Activated CD8-positive, alpha-beta memory T cell treated with anti-CD3 and anti-CD28 coated beads, Interleukin-2, amount 10 ng/mL, durations not matched to agents 7 days and 5 days (primary cell): ENCODE measurements at places on chromosomes 1 and 21.

DNA sequence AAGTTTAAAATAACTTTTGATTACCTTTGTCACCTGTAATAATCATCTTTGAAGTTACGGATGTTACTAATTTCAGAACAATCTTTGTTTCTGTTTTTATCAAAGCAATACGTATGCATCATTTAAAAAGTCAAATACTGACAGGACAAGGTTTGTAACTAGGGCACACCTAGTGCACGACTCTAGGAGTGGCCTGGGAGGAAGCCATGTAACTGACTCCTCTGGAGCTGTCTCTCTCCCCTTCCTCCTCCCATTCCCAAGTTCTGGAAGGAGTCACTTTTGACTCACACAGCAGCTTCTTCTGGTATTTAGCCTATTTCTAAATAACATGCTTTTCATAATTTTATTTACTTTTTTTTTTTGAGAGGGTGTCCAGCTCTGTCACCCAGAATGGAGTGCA is 11.8 kb upstream of the RAP1GAP start:
- H3K4me1 ChIP-seq, result no peaks in the 10 kb centered on the region
- H3K4me3 ChIP-seq, result no peak overlapping the region
- peaks cover 17% of the 10 kb centered on the region for H3K36me3 ChIP-seq
- no peak for DNase-seq
- H3K27ac ChIP-seq, result no peak overlapping the region
- H3K27me3 ChIP-seq, result no peaks in the 10 kb centered on the region

GRCh38 chr1:79667848-79668696 is 661.5 kb upstream of the ADGRL4 start:
- H3K4me1 ChIP-seq, result no peaks in the 10 kb centered on the region
- H3K4me3 ChIP-seq, result no peak overlapping the region
- no peaks in the 10 kb centered on the region for H3K36me3 ChIP-seq
- no peak for DNase-seq

GRCh38 chr1:234841710-234842231 is 231.8 kb upstream of the IRF2BP2 start:
- no peak overlapping the region for H3K4me3 ChIP-seq
- H3K27ac ChIP-seq, result peak overlapping the region; percentile 63
- H3K36me3 ChIP-seq, result peaks cover 2% of the 10 kb centered on the region
- H3K27me3 ChIP-seq, result peaks cover 2% of the 10 kb centered on the region
- H3K4me1 ChIP-seq, result peaks cover 72% of the 10 kb centered on the region
- no peak for DNase-seq

- no peak for DNase-seq
- no peaks in the 10 kb centered on the region for H3K27me3 ChIP-seq
- H3K36me3 ChIP-seq, result peaks cover 6% of the 10 kb centered on the region
- no peak overlapping the region for H3K27ac ChIP-seq
- no peak overlapping the region for H3K4me3 ChIP-seq
Measured at GRCh38 chr1:119079881-119080280, 60.6 kb downstream of the WARS2 start.
